ENCODE measurements at places on chromosomes 1 and 21.

DNA sequence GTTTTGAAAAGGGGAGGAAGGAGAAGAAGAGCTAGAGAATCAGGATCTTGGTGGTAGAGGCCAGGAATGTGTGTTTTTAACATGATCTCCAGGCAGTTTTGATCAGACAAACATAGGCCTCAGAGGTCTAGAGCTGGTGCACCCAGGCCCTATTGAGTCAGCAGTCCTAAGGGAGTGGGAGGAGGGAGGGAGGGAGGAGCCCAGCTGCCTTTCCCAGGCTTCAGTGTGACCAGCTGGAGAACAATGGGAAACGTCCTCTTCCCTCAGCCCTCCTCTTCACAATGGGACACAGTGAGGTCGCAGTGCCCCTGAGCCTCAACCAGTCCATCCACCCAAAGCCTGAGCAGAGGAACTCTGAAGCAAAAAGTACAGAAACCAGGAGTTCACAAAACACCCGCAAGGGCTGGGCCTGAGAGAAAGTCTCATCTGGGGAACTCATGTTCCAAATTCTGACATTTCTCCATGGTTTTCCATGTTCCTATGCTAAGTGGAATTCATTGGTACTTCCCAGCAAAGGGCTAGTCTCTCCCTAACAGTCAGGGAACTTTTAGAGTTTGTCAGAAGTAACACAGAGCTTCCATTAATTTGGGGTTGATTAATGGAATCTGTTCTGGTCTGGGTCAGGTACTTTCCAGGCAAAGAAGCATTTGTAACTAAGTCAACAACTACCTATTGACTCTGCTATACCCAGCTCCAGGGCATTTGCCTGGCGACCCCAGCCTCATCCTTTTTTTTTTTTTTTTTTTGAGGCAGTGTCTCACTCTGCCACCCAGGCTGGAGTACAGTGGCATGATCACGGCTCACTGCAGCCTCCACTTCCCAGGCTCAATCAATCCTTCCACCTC lies 37.5 kb downstream of the ELAPOR1 start:
- DNase-seq, result no peak

- DNase-seq, result no peak
These were observed 2.9 kb downstream of the DBT start for GRCh38 chr1:100246738-100247137.

- no peak for DNase-seq
These were observed 27.3 kb downstream of the PIGP start for GRCh38 chr21:37045556-37045955.

DNA sequence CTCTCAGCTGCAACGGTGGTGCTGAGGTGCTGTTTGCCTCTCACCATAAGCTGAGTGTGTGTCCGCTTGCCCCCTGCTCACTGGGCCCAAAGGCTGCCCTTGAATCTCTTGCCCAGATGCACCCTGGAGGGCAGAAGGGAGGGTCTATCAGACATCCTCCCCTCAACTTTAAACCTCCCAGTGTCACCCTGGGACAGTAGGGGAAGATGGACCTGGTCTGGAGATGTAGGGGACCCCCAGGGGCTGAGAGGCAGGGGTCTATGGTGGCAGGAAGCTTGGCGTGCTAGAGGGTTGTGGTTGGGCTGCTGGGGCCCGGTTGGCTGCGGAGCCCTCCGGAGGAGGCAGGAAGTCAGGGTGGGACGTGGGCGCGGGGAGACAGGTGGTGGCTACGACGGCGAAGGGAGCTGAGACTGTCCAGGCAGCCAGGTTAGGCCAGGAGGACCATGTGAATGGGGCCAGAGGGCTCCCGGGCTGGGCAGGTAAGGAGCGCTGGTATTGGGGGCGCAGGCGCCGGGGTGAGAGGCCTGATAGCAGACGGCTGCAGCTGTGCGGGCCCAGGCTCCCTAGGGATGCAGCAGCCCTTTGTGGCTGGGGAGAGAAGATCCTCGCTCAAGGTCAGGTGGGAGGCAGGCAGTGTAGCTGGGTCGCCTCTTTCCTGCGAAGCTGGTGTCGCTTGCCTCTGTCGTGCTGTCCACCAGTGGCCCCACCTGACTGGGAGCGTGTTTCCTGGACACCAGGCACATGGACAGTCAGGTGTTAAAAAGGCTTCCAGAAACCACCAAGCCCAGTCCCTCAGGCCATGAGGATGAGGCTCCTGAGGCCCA lies at the start of gene LCK:
Gene LCK, plus strand, starts transcription at position 373 of the 824 bp plus-strand sequence. CDS start 23,065 bp downstream, outside the sequence.
- peak; percentile 55 for DNase-seq

DNA sequence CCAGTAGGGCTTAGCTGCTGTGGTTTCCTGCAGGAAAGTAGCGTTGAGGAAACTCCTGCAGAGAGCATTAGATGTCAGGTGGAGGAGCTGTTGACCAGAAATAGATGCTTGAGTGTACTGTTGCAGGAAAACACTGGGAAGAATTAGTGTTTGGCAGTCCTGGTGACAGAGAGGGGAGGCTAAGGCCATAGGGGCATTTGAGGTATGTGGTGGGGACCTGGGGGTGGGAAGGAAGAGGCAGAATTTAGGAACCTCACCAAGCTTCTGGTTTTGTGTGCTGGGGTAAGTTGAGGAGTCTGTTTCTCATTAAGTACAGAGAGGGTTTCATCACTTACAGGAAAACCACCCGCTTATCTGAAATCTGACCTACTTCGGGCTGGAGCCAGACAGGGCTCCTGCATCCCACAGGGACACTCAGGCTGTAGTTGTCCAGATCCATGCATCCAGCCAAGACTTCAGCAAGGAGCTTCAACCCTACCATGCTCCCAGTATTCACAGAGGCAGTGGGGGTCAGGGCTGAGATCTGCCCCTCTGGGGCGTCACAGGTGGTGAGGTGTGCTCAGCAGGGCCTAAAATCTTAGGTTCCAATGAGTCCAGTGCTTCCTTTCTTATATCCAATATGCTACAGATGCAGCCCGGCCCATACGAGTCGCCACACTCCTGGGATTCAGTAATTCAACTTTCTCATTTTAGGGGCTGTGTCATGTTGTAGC lies 15.1 kb downstream of the SH2D2A start:
- no peak for DNase-seq
